NCI-H774 (cell line): ENCODE measurements at places on chromosomes 3 and 15.
A peak's percentile ranks its signal among the peaks of the same experiment; 100 is the strongest.

- no peak for DNase-seq
These were observed 107.1 kb downstream of the OXSM start for GRCh38 chr3:25897019-25897418.

DNA sequence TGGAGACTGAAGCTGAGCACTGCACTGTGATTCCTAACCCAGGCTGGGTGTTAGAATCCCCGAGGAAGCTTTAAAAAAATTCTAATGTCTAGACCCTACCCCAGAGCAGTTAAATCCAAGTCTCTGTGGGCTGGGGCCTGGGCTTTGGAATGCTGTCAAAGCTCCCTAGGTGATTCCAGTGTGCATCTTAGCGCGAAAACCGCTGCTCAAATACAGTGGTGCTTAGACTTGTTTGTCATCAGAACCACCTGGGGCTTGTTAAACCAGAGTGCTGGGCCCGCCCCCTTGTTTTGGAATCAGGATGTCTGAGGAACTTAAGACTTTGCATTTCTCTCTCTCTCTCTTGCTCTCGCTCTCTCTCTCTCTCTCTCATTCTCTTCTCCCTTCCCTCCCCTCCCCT, 20.7 kb downstream of the RHCG start:
- DNase-seq: no peak

- no peak for DNase-seq
These were observed 492.4 kb downstream of the OTOL1 start for GRCh38 chr3:161989012-161989411.

GRCh38 chr3:141486496-141486745, 406 bp upstream of the RASA2 start:
- DNase-seq: no peak

DNA sequence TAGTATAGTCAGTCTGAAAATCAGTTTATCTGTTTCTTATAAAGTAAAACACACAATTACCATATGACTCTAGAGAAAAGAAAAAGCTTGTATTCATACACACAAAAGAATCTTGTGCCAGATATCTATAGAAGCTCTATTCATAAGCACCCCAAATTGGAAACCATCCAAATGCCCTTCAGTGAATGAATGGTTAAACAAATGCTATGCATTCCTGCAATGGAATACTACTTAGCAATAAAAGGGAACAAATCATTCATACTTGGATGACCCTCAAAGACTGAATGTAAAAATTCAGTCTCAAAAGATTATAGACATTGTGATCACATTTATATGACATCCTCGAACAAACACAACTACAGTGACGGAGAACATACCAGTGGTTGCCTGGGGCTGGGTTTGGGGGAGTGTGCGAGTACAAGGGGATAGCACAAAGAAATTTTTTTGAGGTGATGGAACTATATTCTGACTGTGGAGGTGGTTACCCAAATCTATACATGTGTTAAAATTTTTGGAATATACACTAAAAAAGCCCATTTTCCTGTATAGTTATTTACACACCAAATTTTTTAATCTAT, 680.6 kb downstream of the NTRK3 start:
- DNase-seq: no peak

DNA sequence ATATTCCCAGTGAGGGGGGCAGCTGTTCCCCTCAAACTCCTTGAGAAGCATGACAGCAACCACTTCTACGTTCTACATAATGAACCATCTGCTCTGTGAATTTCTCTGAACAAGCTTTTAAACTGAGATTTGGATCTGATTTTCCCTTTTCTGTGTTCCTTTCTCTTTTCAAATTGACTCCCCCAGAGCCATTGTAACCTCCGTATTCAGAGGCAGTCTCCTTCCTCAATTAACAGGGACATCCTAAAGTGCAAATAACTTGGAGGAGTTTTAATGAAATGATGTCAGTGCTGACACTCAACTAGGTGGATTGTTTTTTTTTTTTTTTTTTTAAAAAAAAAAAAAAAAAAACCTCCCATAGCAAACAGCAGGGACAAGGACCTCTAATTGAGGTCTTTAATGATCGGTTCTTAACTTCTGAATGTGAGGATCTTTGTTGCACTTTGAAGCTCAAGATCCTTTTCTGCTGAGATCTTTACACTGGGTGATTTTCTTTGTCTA, 48.8 kb downstream of the ADAMTS9 start:
- DNase-seq: no peak

DNA sequence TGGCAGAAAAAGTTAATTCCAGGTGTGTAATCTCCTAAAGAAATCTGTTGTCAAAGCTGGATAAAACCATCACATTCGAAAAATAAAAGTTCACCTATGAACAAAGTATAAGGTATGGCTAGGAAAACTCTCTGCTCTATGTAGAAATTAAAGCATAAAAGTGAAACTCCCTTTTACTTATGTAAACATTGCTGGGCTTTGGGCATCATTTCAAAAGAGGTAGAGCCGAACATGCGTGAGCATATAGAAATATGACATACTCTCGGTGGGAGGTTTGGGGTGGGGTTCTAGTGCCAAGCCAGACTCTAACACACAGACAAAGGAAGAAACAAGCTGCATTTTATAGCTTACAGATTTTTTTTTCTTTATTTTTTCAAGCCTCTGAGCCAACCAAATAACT, 306.8 kb upstream of the ATP11B start:
- peak; percentile 63 for DNase-seq

GRCh38 chr3:59717679-59718205, 667.9 kb upstream of the CFAP20DC start:
- DNase-seq: no peak

DNA sequence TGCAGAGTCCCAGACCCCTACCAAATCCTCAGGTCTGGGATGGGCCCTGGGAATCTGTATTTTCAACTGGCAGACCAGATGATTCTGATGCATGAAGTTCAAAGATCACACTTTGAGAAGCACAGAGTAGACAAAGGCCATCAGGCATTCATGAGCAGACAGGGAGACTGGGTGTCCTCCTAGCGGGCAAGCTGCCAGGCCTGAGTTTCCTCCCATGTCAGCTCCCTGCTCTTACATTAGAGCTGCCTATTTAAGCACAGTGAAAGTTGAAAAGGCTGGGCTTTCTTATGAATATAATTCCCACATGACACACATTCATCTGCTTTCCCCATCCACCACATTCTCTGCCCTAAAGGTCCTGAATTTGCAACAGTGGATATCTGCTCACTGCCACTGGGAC, 14.0 kb downstream of the CAPN3 start:
- DNase-seq: no peak

GRCh38 chr3:66386925-66387650, 113.7 kb downstream of the LRIG1 start:
- DNase-seq: no peak

GRCh38 chr3:158845765-158846350, 44.0 kb downstream of the MFSD1 start:
- peak; percentile 53 for DNase-seq

- DNase-seq: no peak
These were observed 208.4 kb upstream of the CGNL1 start for GRCh38 chr15:57167821-57168395.

GRCh38 chr3:194982472-194982871, 288.5 kb downstream of the XXYLT1 start:
- DNase-seq: no peak

DNA sequence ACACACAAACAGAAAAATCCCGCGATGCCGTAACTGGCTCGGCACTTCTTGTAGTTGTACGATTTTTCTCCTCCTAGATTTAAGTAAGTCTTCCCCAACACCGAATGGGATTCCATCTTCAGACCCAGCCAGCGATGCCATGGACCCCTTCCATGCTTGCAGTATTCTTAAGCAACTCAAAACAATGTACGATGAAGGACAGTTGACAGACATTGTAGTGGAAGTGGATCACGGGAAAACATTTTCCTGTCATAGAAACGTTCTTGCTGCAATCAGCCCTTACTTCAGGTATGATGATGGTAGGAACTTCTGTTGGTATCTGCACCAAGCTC, 763 bp downstream of the KBTBD8 start:
- no peak for DNase-seq

DNA sequence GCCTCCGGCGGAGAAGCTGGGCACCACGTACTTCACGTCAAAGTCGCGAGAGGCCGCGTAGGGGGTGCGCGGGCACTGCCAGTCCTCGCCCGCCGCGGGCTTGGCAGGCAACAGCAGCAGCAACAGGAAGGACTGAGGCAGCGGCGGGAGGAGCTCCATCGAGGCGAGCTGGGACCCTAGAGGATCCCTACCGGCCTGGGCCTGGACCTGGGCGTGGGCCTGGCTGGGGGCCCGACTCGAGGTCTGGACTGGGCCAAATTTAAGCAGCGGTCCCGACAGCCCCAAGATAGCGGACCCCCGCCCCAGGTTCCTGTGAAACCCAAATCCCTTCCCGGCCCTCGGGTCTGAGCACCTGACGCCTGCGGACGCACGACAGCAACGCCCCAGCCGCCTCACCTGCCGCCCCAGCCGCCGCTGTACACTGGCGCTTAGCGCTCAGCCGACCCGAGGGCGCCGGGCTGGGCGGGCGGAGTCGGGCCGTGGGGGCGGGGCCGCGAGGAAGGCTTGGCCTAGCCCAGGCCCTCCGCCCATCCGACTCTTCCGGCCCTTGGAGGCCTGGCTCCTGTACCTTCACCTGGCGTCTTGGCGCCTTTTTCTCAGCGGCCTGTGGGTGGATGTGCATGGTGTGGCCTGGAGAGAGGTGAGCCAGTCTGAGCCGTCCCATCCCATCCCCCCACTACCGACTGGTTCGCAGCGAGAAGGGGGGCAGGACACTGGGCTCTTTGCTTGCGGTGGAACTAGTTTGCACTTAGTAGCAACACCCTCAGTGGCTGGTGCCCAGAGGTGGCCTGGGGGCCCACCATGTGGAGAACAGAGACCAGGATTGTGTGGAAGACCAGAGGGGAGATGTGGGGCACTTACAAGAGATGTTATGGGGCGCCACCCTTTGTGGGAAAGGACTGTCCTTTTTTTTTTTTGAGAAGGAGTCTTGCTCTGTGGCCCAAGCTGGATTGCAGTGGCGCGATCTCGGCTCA, at the start of gene MST1R:
Gene MST1R, minus strand, starts transcription at position 423 of the 974 bp plus-strand sequence. Its CDS starts 264 bp downstream, at position 159.
- peak; percentile 72 for DNase-seq

GRCh38 chr15:77819851-77820728, 187.4 kb upstream of the LINGO1 start:
- DNase-seq: peak; percentile 24

- DNase-seq: no peak
These were observed 17.5 kb downstream of the AQR start for GRCh38 chr15:34951993-34952392.

DNA sequence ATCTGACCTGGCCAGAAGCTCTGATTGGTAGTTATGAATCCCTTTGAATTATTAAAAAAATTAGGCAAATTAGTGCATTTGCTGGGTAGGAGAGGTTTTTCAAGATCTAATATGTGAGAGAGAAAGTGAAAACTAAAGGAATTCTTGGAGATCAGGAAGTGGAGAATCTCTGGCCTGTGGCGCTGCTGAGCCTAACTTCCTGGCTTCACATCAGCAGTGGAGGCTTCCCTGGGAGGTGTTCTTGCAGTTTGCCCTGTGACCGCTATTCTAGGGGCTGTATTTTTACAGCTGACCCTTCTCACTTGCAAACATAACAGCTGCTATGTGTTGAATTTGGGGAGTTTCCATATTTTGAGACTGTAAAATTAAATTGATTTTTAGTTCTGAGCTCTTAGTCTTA, 166.4 kb downstream of the ATG7 start:
- no peak for DNase-seq

- DNase-seq: no peak
These were observed 266.6 kb upstream of the TBL1XR1 start for GRCh38 chr3:177463863-177464262.

GRCh38 chr15:96896766-96897165, 566.3 kb downstream of the NR2F2 start:
- DNase-seq: no peak

DNA sequence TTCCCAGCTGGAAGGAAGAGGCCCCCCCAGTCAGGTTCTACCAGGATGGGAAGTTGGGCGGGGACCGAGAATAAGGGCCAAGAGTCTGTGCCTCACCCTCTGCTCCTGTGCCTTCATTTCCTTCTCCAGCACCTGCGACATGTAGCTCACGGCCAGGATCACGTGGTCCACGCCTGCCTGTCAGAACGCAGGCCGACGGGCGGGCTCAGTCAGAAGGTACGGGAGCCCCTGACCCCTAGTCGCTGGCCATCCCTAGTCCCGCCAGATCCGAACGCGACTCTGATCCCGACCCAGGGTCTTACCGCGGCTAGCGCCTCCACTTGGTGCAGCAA, 489 bp downstream of the GMPPB start:
- peak; percentile 2 for DNase-seq

DNA sequence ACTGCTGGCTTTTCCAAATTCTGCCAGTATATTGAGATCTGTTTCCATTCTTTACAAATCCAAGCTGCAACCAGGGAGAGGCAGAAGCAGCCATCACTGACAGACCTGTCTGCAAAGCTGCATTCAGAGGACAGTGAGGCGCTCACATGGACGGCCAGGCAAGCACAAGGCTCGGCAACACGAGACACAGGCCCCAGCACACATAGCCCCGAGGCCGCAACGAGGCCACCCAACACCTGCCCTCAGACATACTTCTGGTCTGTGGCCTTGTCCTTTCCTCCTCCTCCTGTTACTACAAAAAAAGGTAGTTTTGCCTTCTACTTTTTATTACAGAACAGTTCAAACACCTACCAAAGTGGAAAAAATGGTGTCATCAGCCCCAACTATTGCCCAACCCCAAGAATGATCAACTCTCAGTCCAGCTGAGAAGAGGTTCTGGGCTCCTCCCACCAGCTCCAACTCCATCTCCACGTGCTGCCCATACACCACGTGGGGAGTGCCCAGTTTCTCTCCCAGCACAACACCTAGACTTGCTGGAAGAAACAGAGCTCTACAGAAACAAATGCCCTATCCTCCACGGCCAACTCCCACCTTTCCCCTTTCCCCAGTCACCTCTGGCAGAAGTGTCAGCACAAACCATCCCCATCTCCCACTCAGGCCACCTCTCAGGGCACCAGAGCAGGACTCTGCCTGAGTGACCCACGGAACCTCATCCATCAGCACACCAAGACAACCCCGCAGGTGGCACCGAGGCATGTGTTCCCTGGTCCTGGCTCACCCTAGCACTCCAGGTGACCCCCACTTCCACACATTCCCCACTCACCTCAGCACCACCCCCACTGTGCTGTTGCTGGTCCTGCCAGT, 7.4 kb downstream of the ZXDC start:
- no peak for DNase-seq

GRCh38 chr3:112817271-112817670, 29.4 kb downstream of the CD200R1L start:
- no peak for DNase-seq

DNA sequence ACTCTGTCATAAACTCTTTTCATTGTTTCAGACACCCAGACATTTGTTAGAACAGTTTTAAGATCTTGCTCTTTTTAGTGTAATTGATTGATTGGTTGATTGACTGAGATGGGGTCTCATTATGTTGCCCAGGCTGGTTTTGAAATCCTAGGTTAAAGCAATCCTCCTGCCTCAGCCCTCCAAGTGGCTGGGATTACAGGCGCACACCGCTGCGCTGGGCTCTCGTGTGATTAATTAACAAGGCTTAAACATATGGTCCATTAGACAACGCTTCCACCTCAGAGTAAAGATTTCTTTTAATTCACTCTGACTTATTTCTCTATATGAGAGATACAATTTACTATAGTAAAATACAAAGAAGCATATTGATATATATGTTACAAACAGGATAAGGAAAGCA, 114.0 kb upstream of the C2CD4B start:
- DNase-seq: no peak
